ENCODE measurements at places on chromosomes 3 and 15.
A peak's percentile ranks its signal among the peaks of the same experiment; 100 is the strongest.

DNA sequence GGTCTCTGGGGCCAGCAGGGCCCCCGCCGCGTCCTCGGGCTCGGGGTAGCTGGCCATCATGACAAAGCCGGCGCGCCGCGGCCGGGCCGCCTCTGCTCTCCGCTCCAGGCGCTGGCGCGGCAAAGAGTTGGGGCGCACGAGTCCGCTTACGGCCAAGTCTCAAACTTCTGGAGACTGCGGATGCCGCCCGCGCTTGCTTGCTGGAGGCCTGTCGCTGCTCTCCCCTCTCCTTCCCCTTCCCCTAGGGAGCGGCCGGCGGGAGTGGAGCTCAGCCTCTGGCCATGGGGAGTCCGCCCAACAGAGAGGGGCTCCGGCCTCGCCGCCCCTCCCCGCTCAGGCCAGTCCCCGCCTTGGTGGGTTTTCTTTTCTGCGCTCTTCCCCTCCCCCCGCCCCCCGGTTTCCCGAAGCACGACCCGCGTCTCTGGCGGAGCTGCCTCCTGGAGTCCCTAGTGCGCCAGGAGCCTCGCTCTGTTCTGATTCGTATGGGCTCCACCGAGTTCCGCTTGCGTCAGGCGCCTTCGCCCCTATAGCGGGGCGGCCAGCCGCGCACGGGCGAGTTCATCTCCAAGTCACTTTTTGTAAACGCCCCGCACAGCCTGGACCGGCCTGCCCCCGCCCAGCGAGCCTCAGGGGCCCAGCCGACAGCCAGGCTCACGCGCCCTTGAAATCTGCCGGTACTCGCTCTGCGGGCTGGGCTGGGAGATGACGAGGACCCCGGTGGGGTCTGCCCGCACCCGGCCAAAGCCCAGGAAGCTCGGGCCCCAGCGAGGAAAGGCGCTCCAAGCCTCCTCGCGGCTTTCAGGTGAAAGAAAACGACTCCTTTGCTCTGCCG is at the start of the genes FOXL2 and FOXL2NB:
Gene FOXL2, minus strand, starts transcription at position 475 of the 832 bp plus-strand sequence. Its CDS starts 415 bp downstream, at position 60.
Gene FOXL2NB, plus strand, starts transcription at position 555 of the 832 bp plus-strand sequence. Its CDS starts 148 bp downstream, at position 703.
- no peak for DNase-seq

GRCh38 chr3:45915518-45916231 is 27.6 kb upstream of the CXCR6 start:
- DNase-seq, result peak; percentile 70

DNA sequence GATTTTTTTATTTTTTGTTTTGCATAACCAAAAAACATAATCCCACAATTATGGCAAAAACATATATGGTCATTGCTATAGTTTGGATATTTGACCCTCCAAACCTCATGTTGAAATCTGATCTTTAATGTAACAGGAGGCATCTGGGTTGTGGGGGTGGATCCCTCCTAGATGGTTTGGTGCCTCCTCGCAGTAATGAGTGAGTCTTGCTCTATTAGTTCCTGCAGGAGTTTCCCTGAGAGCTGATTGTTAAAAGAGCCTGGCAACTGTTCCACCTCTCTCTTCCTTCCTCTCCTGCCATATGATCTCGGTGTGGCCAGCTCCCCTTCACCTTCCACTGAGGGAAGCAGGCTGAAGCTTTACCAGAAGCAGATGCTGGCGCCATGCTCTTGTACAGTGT is 33.2 kb upstream of the TRIM59 start:
- no peak for DNase-seq

GRCh38 chr3:10601151-10601856 is 95.9 kb upstream of the ATP2B2 start:
- no peak for DNase-seq

DNA sequence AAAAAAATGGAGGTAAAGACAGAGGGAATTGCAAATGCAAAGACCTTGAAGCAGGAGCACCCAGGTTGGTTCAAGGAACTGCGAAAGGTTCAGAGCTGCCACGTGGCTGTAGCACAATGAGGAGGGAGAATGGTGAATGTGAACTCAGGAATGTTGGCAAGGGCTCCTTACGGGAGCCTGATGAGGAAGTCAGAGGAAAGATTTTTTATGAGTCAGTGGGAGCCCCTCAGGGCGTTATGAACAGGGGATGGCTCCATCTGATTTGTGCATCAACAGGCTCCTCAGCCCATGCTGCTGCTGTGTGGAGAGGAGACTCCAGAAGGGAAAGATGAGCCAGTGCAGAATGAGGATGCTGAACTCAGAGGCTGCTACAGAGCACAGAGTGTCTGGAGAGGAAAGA is 194.4 kb downstream of the ARRDC4 start:
- DNase-seq, result no peak

- DNase-seq, result no peak
Measured at GRCh38 chr3:112471596-112472325, 27.5 kb downstream of the BTLA start.

GRCh38 chr3:144051211-144051610 is 79.6 kb downstream of the DIPK2A start:
- DNase-seq, result no peak

- DNase-seq, result peak; percentile 11
Measured at GRCh38 chr3:161854232-161854771, 357.7 kb downstream of the OTOL1 start.

DNA sequence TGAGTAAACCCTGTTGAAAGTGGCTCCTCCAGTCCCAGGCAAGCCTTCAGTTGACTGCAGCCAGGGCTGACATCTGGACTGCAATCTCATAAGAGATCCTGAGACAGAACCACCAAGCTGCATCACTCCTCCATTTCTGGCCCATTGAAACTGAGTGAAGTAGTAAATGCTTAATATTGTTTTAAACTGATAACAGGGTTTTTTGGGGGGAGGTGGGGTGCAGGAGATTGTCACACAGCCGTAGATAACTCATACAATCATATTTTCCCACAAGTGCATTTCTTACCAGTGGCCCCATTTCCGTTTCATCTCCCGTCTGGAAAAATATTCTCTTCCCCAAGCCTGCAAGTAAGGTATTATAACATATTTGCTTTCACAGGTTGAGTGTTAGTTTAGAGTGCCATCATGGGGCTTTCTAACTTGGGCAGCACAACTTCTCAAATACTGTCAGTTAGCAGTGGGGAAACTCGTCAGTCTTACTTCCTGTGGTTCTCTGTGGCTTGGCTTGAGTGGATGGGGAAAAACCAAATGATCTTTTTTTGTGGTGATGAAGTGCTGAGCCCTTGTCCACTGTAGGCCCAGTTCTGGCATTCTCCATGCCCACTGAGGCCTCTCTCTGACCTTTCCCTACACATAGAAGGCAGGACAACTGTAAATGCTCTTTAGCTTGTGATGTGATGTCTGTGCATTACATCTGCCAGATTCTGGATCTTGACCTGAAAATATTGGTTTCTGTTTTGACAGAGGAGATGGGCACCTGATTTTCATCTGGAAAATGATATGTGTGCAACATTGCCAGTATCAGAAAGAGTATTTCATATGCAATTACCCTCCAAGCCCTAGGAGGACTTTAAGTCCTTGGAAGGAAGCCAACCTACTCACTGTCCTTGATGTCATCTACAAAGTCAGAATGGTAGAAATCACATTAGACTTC is 90.1 kb upstream of the BHLHE40 start:
- DNase-seq, result no peak

DNA sequence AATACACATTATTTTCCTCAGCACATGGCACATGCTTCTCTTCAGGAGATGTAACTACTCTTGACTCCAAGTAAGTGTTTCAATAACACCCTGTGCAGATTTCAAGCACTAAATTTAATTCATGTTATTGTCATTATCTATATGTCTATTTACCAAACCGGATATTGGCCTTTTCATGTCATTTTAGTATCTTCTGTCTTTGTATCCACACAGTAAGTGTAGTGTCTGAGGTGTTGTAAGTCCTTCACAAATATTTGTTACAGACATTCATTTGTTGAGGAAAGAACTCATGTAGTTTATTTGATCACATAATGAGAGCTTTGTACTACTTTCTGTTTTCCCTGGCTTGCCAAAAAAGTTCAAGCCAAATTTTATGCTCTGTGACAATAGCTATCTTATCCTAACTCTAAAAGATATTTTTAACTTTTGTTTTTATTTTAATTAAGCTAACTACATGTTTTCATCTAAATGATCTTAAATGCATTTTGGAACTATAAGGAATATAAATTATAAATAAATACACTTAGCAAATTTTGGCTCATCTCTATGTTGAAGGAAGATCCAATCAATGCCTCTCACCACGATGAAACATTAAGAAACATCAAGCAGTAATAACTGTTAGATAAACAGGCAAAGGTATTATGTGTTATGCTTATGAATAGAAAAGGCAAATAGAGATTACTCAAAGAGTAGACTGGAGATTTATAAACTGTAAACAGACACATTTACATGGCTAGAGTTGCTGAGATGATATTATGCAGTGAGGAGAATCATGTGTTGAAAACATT is 48.3 kb downstream of the SPTSSB start:
- DNase-seq, result no peak

DNA sequence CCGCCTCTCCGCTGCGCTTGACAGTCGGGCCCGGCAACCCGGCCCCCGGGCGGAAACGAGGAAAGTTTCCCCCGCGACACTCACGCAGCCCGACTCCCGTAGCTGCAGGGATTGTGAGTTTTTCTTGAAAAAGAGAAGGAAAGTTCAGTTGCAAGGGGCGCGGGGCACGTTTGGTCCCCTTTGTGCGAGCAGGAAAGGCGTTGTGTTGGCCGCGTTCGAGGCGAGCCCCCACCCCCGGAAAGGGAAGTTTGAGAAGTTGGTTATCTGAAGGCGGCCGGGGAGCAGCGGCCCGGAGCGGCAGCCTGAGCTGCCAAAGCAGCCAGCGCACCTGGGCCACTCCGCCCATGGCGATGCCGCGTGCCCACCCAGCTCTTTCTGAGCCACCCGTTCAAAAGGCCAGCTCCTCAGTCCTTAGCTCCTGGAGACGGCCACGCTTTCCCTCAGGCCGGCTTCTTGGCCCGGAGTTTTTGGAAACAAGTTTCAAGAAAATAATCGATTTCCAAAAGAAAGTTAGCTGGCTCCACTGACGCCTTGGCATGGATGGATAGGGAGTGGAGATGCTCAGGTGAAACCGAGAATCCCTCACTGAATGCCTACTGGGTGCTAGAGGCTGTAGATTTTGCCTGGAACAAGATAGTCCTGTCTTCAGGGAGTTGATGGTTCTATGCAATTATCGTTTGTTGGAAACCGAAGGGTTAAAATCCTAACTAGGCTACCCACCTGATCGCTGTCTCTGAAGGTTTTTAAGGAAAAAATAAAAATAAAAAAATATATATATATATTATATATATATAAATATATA is 832 bp downstream of the TGFBR2 start:
- no peak for DNase-seq

DNA sequence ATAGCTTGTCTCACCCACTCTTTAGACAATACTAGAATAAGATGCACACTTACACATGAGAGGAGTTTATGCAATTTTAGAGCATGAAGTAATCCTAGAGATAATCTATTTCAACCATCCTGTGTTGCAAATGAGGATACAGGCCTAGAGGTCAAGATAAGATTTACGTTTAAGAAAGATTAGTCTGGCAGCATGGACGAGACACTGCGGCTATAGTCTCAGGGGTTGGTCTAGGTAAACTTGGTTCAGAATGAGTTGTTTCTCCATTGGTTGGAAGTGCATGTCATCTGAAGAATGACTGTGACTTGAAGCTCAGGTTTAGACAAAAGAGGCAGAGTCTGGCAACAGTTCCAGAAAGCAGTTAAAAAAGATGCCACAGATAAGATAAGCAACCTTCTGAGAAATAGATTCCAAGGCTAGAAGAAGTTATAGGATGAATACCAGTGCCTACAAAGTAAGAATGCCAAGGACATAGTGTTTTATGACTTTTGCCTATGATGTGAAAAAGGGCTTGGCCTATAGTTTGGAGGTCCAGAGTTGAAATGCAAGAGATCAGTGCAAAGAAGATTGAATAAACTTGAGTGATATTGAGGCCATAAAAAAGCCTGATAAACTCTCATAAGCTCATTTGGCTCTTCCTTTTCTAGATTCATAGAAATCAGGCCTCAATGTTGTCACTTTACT is 631.0 kb downstream of the SQOR start:
- DNase-seq, result no peak

- no peak for DNase-seq
Measured at GRCh38 chr3:2896308-2896939, 213.8 kb downstream of the IL5RA start.

DNA sequence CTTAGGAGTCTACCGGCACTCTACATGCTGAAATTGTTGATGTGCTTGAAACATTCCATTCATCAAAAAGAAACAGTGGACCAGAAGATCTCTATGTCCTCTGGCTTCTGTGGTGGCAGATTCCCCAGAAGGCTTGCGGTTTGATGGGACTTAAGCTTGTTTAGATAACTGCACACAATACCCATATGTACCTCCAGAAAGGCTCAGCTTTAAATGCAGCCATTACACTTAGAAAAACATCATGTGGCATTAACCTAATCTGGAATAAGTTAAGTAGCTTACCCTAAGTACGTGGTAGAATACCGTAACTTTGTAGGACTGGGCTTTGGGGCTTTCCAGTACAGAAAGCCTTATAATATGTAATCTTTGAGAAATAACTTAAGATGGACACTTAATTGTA is 187.3 kb downstream of the RBMS3 start:
- no peak for DNase-seq

DNA sequence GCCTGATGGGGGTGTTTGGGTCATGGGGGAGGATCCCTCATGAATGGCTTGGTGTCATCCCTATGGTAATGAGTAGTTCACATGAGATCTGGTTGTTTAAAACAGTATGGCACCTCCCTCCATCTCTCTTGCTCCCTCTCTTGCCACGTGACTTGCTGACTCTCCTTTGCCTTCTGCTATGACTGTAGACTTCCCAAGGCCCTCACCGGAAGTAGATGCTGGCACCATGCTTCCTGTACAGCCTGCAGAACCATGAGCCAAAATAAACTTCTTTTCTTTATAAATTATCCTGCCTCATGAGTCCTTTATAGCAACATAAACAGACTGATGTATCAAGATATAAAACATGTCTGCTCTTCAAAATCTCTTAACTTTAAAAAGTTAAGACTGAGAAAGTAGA is 96.1 kb downstream of the TFDP2 start:
- no peak for DNase-seq

- DNase-seq, result no peak
Measured at GRCh38 chr15:34737477-34737876, 17.3 kb downstream of the GJD2 start.

- DNase-seq, result no peak
Measured at GRCh38 chr15:99406716-99407487, 155.6 kb downstream of the LRRC28 start.

DNA sequence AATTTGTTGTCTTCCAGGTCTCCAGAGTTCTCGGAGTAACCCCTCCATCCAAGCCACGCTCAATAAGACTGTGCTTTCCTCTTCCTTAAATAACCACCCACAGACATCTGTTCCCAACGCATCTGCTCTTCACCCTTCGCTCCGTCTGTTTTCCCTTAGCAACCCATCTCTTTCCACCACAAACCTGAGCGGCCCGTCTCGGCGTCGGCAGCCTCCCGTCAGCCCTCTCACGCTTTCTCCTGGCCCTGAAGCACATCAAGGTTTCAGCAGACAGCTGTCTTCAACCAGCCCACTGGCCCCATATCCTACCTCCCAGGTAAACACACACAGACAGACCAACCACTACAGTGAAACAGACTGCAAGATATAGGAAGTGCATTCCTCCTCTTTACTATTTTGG is 87.9 kb upstream of the BLM start:
- no peak for DNase-seq

DNA sequence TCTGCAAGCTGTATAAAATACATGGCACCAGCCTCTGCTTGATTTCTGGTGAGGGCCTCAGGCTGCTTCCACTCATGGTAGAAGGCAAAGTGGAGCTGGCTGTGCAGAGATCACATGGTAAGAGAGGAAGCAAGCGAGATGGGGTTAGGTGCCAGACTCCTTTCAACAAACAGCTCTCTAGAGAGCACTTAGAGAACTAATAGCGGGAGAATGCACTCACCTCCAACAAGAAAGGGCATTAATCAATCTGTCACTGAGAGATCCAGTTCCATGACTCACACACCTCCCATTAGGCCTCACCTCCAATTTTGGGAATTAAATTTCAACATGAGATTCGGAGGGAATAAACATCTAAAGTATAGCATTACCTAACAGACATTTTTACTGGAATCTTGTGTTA is 644.1 kb upstream of the ARRDC4 start:
- DNase-seq, result no peak
